ENCODE measurements at places on chromosomes 6 and 20.

GRCh38 chr6:21295506-21296240 is 297.9 kb upstream of the SOX4 start:
- no peak overlapping the region for H3K27ac ChIP-seq
- no peaks in the 10 kb centered on the region for H3K27me3 ChIP-seq
- no peaks in the 10 kb centered on the region for H3K36me3 ChIP-seq
- DNase-seq: no peak
- peaks cover 10% of the 10 kb centered on the region for H3K4me1 ChIP-seq

DNA sequence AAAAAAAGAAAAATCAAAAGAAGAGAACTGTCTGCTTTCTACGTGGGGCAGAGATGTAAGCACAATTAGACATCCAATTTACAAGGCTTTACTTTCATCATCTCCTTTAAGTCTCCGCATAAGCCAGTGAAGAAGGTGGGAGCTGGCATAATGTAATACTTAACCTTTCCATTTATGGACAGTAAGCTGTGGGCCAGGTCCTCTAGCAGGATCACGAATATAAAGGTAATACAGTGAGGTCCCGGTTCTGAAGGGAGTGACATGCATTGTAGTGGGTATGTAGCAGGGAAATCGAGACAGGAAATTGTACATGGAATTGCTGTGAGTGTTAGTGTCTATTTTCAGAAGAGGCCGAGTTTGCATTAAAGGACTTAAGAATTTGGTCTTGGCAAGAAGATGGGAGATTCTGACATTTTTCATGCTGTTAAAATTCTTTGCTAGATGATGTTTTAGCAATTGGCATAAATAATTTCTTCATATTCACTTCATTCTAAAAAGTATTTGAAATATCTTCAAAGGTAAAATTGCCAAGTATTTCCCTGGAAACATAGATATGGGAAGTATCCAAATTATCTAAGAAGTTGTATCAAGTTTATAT is 20.4 kb upstream of the POPDC3 start:
- no peaks in the 10 kb centered on the region for H3K36me3 ChIP-seq
- DNase-seq: no peak
- no peak overlapping the region for H3K4me3 ChIP-seq
- no peaks in the 10 kb centered on the region for H3K27me3 ChIP-seq

DNA sequence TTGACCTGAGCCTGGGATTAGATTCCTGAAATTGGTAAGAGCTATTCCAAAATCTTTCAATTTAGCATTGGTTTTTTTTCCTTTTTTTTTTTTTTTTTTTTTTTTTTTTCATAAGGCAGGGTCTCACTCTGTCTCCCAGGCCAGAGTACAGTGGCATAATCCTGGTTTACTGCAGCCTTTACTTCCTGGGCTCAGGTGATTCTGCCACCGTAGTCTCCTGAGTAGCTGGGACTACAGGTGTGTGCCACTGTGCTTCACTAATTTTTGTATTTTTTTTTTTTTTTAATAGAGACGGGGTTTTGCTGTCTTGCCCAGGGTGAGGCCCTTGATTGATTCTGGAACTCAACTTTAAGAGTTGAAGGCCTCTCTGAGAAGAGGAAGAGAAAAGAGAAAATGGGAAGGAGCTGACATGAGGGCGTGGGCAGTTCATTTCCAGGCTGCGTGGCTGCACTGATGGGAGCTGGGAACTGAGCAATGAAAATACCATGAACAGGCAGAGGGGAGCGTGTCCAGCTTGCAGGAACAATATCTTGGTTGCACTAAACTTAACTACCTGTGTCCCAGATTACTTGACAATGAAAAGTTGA is 24.6 kb downstream of the KDM1B start:
- H3K27ac ChIP-seq: no peak overlapping the region
- H3K27me3 ChIP-seq: no peaks in the 10 kb centered on the region
- H3K4me3 ChIP-seq: no peak overlapping the region
- no peaks in the 10 kb centered on the region for H3K4me1 ChIP-seq
- no peak for DNase-seq
- peaks cover 38% of the 10 kb centered on the region for H3K36me3 ChIP-seq

DNA sequence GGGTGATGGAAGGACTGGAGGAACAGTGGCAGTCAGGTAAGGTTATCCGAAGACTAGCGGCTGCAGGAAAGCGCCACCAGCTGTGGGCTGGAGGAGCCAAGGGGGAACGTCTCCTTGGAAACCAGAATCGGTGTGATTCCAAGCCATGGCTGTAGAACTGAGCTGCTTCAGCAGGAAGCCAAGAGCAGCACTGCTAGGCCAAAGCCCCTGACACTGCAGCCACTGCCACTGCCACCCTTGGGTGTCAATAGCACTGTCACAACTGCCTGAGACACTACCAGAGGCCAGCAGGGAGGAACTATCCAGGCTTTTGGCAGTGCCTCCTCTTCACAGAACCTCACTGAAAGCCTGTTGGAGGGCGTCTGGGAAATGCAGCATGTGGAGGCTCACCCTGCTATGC is 289.6 kb upstream of the SUPT3H start:
- DNase-seq: no peak
- H3K4me3 ChIP-seq: no peak overlapping the region
- H3K27ac ChIP-seq: no peak overlapping the region
- no peaks in the 10 kb centered on the region for H3K36me3 ChIP-seq

DNA sequence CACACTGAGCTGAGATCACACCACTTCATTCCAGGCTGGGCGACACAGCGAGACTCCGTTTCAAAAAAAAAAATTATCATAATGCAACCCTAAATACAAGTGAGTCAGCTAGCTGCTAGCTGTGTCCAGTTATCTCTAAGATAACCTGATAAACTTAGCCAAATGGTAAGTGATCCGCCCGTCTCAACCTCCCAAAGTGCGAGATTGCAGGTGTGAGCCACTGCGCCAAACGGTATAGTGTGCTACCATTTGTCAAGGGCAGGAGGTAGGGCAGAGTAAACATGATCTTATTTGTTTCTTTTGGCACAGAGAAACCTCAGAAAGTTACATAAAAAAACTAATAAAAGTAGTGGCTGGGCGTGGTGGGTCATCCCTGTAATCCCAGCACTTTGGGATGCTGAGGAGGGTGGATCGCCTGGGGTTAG is 4.7 kb upstream of the C6orf132 start:
- H3K4me3 ChIP-seq: no peak overlapping the region
- no peak for DNase-seq
- H3K27ac ChIP-seq: no peak overlapping the region
- no peaks in the 10 kb centered on the region for H3K36me3 ChIP-seq
- H3K4me1 ChIP-seq: peaks cover 6% of the 10 kb centered on the region

GRCh38 chr6:136751522-136751956 is 40.7 kb downstream of the MAP3K5 start:
- peaks cover 3% of the 10 kb centered on the region for H3K27me3 ChIP-seq
- no peak for DNase-seq
- no peak overlapping the region for H3K4me3 ChIP-seq
- H3K36me3 ChIP-seq: no peaks in the 10 kb centered on the region
- no peak overlapping the region for H3K27ac ChIP-seq

DNA sequence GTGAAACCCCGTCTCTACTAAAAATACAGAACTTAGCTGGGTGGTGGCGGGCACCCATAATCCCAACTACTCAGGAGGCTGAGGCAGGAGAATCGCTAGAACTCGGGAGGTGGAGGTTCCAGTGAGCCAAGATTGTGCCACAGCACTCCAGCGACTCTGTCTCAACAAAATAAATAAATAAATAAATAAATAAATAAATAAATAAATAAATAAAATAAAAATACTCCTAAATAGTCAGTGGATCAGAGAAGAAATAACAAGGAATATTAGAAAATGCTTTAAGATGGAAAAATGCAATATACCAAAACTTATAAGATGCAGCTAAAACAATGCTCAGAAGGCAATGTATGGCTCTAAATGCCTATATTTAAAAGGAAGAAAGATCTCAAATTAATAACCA is 39.0 kb upstream of the SASH1 start:
- H3K27ac ChIP-seq: no peak overlapping the region
- peaks cover 2% of the 10 kb centered on the region for H3K4me1 ChIP-seq
- DNase-seq: no peak
- no peak overlapping the region for H3K4me3 ChIP-seq

GRCh38 chr6:127924440-127924839 is 23.6 kb upstream of the THEMIS start:
- H3K27me3 ChIP-seq: no peaks in the 10 kb centered on the region
- no peak for DNase-seq
- H3K4me3 ChIP-seq: no peak overlapping the region
- no peak overlapping the region for H3K27ac ChIP-seq

DNA sequence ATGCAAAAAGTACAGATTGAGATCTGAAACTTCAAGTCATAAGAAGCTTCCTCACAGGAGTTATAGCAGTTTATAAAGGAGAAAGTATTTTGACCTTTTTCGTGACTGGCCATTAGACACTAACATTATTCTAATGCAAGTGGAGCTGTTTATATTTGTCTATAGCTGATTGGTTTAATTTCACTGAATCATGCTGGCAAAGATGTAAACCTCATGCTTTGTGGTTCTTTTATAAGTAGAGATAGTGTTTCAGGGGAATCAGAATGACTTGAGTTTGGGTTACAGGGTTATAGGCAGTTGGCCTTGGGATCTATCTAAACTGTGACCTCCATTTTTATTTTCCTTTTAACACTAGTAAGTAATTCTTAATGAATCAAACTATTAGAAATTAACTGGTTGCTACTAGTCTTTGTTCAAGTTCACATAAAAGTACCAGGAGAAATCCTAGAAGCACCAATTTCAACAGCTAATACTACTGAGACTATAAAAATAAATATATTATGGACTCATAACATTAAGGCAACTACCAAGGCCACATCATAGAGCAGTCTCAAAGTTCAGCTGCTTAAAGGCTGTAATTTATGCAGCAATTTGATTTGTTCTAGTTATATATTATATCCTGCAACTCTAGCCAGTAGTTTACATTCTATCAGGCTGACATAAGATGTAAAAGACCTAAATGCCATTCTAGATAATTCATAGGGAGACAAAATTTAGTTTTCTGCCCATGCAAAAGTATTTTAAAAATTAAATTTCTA is 94.0 kb downstream of the RNGTT start:
- H3K36me3 ChIP-seq: no peaks in the 10 kb centered on the region
- H3K27ac ChIP-seq: no peak overlapping the region
- no peaks in the 10 kb centered on the region for H3K27me3 ChIP-seq
- peaks cover 9% of the 10 kb centered on the region for H3K4me1 ChIP-seq
- H3K4me3 ChIP-seq: no peak overlapping the region

DNA sequence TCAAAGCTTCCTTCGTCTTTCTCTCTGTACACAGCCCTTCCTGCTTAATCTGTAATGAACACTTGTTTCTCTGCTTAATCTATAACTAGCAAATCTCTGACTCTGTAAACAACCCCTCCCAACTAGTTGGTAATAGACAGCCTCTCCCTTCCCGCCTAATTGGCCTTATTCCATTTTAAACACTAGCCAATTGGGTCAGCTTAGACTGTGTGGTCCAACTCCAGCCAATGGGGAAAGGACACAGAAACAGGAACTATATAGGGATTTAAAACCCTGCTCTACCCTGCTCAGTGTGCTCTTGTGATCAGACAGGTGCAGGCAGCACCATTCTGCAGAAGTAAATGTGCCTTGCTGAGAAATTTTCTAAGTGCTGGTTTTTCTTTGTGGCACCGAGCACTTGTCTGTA is 18.5 kb downstream of the CHD6 start:
- peaks cover 69% of the 10 kb centered on the region for H3K36me3 ChIP-seq
- H3K4me1 ChIP-seq: no peaks in the 10 kb centered on the region

GRCh38 chr20:23132293-23132929 is 46.3 kb upstream of the CD93 start:
- no peak overlapping the region for H3K4me3 ChIP-seq
- H3K27ac ChIP-seq: no peak overlapping the region
- DNase-seq: no peak
- no peaks in the 10 kb centered on the region for H3K4me1 ChIP-seq
- peaks cover 15% of the 10 kb centered on the region for H3K27me3 ChIP-seq
- H3K36me3 ChIP-seq: no peaks in the 10 kb centered on the region

DNA sequence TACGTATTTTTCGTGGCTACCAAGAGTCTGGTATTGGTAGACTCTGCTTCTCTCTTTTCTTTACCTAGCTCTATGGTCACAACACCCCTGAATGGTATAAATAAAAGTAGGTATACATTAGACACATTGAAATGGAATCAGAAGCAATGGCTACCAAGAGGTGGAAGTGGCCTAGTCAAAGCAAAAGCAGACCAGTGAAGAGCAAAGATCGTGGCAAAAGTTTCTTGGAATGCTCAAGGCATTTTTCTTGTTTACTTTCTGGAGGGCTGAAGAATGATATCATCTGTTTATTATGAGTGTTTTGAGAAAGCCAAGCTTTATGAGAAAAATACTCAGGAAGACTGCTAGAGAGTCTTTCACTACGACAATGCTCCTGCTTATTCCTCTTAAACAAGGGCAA is 28.6 kb upstream of the MOCS1 start:
- no peak overlapping the region for H3K27ac ChIP-seq
- H3K4me3 ChIP-seq: no peak overlapping the region
- H3K36me3 ChIP-seq: no peaks in the 10 kb centered on the region
- peaks cover 13% of the 10 kb centered on the region for H3K4me1 ChIP-seq
- H3K27me3 ChIP-seq: peaks cover 3% of the 10 kb centered on the region

DNA sequence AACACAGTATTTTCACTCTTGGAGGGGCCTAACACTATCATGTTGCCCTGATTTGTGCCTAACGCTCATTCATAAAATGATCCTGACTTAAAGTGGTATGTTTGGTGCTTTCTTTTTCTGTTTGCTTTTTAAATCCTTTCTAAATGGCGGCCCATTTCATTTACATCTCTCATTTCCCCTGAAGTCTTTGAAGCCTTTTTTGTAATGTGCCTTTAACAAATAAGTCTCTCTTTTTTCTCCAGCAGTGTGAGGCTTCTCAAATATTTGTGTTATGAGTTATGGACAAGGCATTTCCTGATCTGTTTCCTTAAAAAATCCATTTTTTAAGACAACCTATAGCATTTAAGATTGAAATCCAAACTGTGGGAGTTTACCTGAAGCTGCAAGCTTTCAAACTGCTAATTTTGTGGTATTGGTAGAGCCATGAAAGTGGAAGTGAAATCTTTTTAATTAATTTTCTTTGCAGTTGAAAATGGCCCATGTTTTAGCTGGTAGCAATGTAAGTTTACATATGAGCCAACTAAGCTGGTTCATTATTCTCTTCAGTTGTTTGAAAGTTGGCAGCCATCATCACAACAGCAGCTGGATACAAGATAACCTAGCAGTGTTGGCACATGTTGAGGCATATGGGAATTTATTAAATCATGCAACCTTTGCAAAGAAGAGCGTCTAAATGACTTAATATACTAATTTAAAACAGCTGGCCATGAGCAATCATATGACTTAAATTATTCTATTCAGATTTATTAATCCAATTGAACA is 469.7 kb downstream of the CDKAL1 start:
- H3K4me3 ChIP-seq: no peak overlapping the region
- H3K36me3 ChIP-seq: peaks cover 8% of the 10 kb centered on the region
- H3K27ac ChIP-seq: peak overlapping the region; percentile 9

- no peak overlapping the region for H3K4me3 ChIP-seq
- H3K27ac ChIP-seq: no peak overlapping the region
- no peaks in the 10 kb centered on the region for H3K27me3 ChIP-seq
- no peaks in the 10 kb centered on the region for H3K4me1 ChIP-seq
- no peak for DNase-seq
Measured at GRCh38 chr6:72739368-72739779, 117.5 kb downstream of the KCNQ5 start.

- no peak for DNase-seq
- no peak overlapping the region for H3K4me3 ChIP-seq
- no peaks in the 10 kb centered on the region for H3K27me3 ChIP-seq
- no peaks in the 10 kb centered on the region for H3K36me3 ChIP-seq
- no peak overlapping the region for H3K27ac ChIP-seq
- H3K4me1 ChIP-seq: peaks cover 17% of the 10 kb centered on the region
Measured at GRCh38 chr6:95517568-95517967, 59.8 kb upstream of the MANEA start.

- peaks cover 23% of the 10 kb centered on the region for H3K4me1 ChIP-seq
Measured at GRCh38 chr6:106872049-106872448, 102.5 kb downstream of the CD24 start.

- peaks cover 15% of the 10 kb centered on the region for H3K27me3 ChIP-seq
Measured at GRCh38 chr6:34536251-34536958, 19.7 kb downstream of the SPDEF start.
